ENCODE measurements at places on chromosomes 5 and 9.

DNA sequence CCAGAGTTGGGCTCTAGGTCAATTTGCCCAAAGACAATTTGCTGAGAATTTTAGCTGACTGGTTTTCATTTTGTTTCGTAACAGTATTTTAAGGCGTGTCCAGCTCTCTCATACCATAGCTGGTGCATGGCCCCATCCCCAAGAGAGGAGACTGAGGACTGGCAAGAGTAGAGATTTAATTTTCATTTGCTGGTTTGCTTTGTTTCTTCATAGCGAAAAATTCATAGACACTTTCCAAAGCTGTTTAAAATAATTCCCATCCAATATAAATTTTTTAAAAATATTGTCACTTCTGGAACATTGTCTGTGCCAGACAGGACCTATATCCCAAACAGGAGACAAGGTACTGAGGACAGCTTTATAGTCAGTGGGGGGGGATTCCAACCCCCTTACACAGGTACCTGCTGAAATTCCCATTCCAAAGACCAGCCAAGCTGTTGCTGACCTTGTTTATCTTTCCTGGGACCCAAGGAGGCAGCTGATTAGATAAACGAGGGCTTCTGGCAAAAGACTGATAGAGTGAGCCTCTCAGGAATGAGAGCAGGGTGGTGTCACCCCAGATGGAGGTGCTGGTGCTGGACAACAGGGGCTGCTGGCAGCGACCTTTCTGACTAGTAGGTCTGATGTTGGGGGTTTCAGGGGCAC lies 6.8 kb upstream of the ANGPTL2 start:
- no peak for DNase-seq

DNA sequence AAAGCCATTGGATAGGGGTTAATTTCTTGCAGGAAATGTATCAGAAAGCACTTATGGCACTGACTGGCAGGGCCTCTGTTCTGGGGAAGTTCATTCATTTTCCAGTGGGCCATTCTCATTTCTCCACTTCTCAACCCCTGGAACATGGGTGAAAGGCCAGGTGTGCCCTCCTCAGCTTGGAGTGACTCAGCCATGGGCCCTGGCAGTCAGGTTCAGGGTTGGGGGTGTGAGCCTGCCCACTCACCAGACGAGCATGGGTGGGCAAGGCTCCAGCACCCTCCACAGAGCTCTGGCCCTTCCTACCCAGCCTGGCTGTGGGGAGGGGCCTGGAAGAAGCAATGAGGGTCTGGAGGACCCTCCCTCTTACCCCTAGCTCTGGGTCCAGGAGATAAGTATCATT lies 174.4 kb downstream of the HSPA4 start:
- DNase-seq = no peak

DNA sequence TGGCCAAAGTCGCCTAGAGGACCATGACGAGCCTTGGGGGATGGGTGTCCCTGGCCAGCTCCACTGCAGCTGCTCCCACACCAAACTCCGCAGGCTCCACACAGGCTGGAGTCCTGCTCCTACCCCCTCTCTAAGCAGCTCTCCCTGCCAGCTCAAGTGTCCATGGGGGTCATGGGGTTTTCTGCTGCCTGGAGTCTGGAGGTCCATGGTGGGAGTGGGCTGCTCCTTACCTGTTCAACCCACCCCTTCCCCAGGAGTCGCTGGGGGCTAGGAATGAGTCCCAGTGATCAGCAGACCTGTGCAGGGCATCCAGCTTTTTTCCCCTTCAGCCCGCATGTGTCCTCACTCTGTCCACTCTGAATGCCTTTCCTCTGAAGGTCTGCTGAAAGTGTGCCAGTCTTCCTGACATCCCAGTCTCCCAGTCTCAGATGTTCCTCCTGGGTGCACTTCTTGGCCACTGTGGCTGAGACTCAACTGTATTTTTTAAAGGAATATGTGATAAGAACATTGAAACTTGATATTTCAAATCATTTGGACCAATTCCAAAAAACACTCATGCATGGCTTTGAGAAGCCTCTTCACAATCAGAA lies 261.3 kb upstream of the ANKH start:
- DNase-seq = no peak

- DNase-seq = no peak
These were observed 1211.5 kb upstream of the CDH9 start for GRCh38 chr5:28249771-28250415.

DNA sequence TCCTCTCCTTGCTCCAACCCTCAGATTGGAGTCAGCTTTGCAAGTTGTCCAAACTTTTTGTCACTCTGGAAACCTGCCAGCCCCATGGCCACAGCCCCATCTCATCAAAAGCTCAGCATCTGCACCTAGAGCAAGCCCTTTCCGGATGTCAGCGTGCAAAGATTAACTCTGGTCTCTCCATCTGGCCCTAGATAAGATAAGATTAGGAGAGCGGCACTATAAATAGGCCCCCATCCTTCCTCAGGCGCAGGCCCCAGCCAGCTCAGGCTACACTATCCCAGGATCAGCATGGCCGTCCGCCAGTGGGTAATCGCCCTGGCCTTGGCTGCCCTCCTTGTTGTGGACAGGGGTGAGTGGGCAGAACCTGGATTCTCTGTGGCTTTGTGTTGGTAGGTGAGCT lies at the start of gene SPINK4:
SPINK4 (plus strand) TSS at position 247 of the 400 bp plus-strand sequence; CDS start at position 289, 42 bp downstream.
- DNase-seq = no peak

- DNase-seq = no peak
These were observed 92.9 kb upstream of the SSBP2 start for GRCh38 chr5:81843845-81844244.

- DNase-seq = no peak
These were observed 33.5 kb downstream of the TPPP start for GRCh38 chr5:659496-660263.

DNA sequence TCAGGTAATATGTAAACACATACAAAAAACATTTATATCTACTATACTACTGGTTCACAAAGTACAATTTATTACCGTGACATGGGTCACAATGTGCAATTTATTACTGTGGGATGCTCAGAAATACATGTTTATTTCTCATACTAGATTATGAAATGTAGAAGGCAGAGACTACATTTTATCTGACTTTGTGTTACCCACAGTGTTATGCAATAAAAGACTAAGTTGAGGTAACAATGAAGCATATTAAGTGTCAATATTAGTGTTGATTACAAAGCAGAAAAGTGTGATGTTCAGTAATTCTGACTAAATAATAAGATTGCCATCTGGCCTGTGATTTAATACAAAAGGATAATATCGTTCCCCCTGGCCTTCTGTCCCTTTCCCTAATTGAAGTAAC lies 42.4 kb downstream of the CPLANE1 start:
- no peak for DNase-seq

- DNase-seq = no peak
These were observed 6.8 kb upstream of the HNRNPA0 start for GRCh38 chr5:137760719-137761516.

DNA sequence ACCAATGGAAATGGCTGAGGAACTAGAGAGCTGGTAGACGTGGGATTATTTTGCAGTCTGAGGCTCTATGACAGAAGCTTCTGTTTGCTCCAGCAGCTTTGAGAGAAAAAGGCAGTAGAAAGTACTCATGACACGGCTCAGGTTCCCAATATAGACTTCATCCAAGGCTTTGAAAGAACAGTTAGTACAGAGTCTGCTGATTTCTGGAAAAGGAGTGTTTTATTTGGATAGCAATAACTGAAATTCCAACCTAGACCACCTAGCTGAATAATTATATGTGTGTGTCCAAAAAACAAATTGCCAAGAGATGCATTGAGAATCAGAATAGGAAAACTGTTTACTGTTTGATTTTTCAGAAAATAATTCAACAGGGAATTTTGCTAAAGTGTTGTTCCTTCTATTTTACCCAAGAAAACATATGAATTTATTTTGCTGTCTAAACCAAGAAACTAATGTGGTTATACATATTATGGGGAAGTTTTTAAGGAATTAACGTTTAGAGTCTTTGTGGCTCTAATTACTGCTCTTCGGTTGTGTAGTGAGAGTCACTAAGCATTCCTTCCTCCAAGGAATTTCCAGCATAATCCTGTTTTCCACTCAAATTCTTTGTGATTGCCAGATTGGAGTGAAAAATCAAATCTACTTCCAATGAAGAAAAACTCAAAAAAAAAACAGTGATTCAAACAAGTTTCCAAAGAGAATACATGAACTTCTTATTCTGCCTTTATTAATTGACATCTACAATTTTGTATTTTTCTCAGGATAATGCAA lies 18.1 kb upstream of the MTX3 start:
- DNase-seq = no peak

DNA sequence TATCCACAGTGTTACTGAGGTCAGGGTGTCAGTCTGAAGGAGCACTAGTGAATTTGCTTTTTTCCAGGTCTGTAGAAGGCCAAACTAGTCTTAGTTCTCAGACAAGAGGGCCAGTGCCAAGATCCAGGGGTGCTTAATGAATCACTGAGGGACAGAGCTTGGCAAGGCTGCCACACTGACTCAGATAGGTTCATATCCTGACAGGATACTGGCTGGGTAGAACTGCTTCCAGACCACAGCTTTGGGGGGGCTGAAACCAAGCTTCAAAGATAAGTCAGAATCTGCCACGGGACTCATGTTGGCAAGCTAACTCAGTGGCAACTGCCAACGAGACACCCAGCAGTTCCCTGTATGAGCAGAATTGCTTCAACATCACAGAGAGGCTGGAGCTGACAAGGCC lies 1125.4 kb downstream of the EFNA5 start:
- no peak for DNase-seq

- DNase-seq = no peak
These were observed 270.8 kb downstream of the PSAT1 start for GRCh38 chr9:78567693-78568092.

GRCh38 chr9:114696814-114697544 lies 15.0 kb upstream of the TEX48 start:
- no peak for DNase-seq

GRCh38 chr5:137320056-137321045 lies 178.8 kb downstream of the SPOCK1 start:
- DNase-seq = no peak

- DNase-seq = no peak
These were observed 43.9 kb upstream of the ALDOB start for GRCh38 chr9:101479338-101480030.

- no peak for DNase-seq
These were observed 62.4 kb upstream of the GLIS3 start for GRCh38 chr9:4362281-4362680.

DNA sequence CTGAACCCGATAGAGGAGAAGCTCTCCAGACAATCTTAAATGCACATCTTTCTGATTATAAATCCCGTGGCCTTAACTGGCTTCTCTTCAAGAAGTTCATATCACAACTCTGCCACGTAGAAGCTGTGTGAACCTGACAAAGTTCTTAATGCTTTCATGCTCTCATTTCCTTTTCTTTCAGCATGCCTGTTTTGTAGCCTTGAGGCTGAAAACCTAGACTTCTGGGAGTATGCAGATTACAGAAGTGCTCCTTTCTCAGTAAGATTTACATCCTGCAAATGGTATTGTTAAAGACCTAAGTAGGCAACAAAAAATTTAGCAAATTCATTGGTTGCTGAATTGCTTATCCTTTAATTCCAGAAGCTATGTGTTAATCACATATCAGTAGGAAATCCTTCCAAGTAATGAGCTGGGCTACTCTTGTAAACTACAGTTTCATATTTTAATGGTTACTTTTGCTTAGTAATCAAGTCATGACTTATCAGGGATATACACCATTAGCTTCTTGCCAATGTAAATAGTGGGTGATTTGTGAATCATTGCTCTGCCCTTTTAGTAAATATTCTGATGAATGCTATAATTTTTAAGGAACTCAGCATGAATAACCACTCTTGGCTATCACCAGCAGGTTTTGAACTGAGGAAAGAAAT lies 334.7 kb downstream of the FBXL7 start:
- DNase-seq = no peak

DNA sequence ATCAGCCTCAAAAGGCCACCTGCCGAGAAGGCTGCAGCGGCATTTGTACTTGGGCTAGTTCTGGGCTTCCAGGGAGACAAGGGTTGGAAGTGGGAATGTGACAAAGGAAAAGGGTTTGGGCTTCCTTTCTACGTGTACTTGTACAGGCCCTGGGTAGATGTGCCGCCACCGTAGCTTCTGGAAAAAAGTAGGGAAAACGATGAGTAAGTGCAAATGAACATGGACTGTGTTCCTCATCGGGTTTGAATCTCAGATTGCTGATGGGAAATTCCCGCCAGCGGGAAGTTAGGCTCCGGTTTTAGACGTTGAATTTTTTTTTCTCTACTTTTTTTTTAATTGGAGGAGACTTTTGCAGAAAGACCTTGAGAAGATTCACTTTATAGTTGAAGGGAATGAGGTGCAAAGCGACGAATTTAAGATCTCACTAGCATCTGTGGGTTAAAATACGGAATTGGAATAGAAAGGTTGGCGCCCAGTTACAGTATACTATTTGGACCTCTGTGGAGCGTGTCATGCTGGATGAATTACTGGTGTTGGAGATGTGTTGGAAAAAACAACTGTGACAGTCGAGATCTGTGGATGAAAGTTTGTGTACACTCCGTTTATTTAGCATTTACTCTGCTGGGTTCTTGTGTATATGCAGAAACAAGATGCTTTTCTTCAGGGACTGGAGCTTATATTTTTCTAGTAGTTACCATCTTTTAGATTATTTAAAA lies 1.2 kb downstream of the G3BP1 start:
- no peak for DNase-seq

DNA sequence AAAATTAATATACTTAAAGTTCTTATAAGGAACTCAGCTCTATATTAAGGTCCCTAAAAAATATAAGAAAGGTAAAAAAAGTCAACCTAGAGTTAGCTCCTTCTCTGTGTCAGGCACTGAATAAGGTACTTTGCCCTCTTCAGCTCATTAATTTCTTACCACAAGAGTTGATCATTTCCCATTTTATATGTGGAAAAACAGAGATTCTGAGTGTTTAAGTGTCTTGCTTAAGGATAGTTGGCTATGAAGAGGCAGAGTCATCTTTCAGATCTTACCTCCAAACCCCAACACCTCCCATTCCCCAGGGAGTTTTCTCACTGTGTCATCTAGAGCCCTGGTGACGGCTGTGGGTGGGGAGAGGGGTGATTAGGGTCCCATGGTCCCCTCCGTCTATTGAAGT lies 40.6 kb downstream of the INSYN2B start:
- DNase-seq = no peak

GRCh38 chr5:68435611-68436010 lies 220.1 kb downstream of the PIK3R1 start:
- no peak for DNase-seq

GRCh38 chr5:168407211-168407610 lies 79.1 kb upstream of the RARS1 start:
- DNase-seq = no peak

DNA sequence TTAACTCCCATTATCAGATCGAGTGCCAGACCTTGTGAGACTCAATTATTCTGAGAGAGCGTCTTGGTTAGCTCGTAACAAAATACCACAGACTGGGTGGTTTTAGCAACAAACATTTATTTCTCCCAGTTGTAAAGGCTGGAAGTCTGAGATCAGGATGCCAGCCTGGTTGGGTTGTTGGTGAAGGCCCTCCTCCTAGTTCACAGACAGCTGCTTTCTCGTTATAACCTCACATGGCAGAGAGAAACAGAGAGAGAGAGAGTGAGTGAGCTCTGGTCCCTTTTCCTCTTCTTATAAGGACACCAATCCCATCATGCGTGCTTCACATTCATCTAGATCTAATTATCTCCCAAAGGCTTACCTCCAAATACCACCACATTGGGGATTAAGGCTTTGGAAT lies 114.2 kb upstream of the SLC24A2 start:
- no peak for DNase-seq

Data from stimulated activated CD8-positive, alpha-beta memory T cell treated with anti-CD3 and anti-CD28 coated beads, Interleukin-4, amount 100 ng/mL, for 4 hours (primary cell).